ENCODE measurements at places on chromosomes 1 and 21.

DNA sequence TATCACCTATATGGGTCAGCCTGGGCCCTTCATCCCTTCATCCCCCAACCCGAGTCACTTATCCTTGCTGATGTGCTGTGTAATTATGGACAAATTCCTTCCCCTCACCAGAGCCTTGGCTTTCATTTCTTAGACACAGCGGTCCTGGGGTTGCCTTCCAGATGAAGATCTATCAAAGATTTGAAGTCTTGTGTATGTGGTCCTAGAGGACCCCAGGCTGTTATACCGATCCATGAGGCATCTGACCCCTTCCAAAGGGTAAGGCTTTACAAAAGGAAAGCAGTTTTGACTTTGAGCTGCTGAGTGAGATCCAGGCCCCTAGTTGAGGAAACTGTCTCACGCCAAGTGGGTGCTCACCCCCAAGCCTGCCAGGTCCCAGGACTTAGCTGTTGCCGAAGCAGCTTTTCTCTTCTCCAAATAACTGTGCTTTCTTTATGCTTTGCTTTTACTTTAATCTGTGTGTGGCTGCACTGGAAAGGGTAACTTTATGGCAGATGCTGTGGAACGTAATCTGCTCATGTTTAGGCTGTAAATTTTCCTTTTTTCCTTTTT lies 37.6 kb downstream of the MAN1C1 start:
- no peak for DNase-seq

DNA sequence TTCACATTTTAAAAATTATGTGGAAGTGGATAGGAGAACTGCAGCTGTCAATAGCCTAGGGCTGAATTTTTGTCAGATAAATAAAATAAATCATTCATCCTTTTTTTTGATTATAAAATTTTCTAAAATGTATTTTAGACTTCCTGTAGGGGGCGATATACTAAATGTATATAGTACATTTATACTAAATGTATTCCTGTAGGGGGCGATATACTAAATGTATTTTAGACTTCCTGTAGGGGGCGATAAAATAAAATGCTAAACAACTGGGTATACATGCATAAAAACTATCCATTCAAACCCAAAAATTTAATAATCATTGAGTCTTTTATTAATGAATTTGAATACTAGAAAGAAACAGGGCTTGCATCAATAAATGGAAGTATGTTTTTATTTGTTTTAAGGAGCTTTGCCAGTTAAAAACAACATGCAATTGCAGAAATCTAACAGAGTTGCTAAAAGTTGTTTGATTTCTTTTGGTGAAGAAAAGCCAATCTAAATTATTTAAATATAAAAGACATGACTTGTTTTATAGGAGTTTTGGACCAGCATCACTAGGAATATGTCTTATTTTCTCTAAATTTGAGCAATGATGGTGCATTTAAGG lies 31.4 kb downstream of the CLCA1 start:
- DNase-seq, result no peak

- no peak for DNase-seq
Observed at GRCh38 chr21:31505975-31506374, 153.5 kb upstream of the SOD1 start.

GRCh38 chr1:109162626-109163025 lies 48.7 kb downstream of the ELAPOR1 start:
- DNase-seq, result no peak

- peak; percentile 42 for DNase-seq
Observed at GRCh38 chr1:11804666-11805421, 920 bp downstream of the MTHFR start.

GRCh38 chr1:16119926-16120325 lies 35.9 kb downstream of the EPHA2 start:
- no peak for DNase-seq

All from head of caudate nucleus (tissue), 42 donors.